ENCODE measurements at places on chromosomes 11 and 22. TPM values are rescaled to one million over a fixed set of nuclear protein-coding genes. Genes with fewer than 3 reads are reported as not detected.

- no peak for DNase-seq
Measured at GRCh38 chr11:29119116-29119515, 897.7 kb downstream of the KCNA4 start.

DNA sequence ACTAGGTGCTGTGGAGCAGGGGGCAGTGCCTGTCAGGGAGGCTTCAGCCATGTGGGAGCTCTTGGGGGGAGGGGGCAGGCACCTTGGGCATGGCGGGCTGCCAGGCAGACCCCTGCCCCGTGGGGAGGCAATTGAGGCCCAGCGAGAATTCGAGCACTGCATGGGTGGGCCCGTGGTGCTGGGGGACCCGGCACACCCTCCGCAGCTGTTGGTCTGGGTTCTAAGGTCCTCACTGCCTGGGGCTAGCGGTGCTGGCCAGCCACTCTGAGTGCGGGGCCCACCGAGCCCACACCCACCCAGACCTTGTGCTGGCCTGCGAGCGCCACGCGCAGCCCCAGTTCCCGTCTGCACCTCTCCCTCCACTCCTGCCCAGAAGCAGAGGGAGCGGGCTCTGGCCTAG, 835.5 kb upstream of the CNTN5 start:
- no peak for DNase-seq

- no peak for DNase-seq
Measured at GRCh38 chr11:10274726-10275125, 19.3 kb downstream of the SBF2 start.

GRCh38 chr22:46750863-46751443, 11.5 kb upstream of the TBC1D22A start:
- no peak for DNase-seq

SLC5A1 gene
- 0.32 TPM for total RNA-seq

GRCh38 chr22:35539910-35540594, 579 bp upstream of the RASD2 start:
- no peak for DNase-seq

DNA sequence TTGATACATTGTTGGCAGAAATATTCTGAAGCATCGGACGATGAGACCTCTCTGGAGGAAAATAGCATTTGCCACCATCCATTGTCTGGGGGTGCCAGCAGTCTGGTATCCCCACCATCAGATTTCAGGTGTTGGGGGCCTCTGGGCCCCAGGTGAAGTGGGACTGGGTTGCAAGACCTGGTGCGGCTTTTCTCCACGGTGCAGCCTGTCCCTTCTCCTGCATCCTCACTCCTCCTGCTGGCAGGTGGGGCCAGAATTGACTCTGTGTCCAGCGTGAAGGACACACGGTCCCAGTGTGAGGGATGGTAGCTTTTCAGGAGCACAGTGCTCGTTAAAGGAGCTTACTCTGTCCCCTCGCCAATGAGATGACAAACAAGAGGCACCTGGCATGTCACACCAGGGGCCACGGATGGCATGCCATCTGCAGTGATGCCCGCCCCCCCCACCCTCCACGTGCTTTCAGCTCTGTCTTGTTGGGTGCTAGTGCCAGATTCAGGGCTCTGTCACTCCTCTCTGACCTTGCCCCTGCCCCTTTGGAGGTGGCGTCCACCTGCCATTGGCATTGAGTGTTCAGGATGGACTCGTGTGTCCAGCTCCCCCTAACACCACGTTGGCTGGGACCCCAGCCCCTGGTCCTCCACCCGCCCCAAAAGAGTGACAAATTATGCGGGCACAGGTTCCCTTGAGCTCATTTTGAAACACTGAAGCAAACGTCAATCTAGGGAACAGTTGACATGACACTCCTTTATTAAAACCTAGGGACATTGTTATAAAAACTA, 62.4 kb downstream of the PARVG start:
- no peak for DNase-seq

DNA sequence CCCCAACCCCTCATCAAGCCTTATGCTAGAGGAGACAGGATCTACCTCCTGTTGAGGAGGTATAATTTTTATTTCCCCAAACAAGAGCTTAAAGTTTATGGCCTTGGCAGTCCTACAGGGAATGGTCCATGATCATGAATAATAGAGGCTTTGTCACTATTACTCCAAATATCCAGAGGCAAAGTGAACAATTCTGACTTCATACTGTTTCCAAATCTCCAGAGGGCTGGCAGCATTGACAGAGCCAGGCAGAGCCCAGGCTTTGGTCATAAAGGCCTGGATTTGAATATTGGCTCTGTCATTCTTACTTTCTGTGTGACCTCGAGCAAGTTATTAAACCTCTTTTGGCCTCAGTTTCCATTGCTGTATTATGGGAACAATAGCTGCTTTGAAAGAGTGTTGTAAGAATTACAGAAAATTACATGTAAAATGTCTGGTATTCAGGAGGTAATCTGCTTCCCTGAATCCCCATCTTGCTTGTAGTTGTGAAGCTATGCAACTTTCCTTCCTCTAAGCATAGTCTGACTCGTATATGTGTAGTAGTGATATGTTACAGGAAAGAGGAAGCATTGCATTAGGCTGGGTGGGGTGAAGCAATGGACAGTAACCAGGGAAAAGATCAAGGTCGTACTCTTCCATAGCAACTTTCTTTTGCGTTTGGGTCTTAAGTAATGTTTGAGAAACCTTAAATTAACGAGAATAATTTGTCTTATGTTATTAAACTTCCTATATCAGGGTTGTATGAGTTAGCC, 88.8 kb downstream of the CD44 start:
- DNase-seq, result no peak
